Neural crest cell (in vitro differentiated cells): ENCODE measurements at places on chromosomes 13 and 19. TPM values are rescaled to one million over a fixed set of nuclear protein-coding genes. Genes with fewer than 3 reads are reported as not detected.

Gene CPAMD8
- 14.5 and 17.0 TPM in 2 replicates for total RNA-seq

Gene ZNF132
- total RNA-seq = 0.28 and 0.52 TPM in 2 replicates

Gene KPNA3
- 51.7 and 53.7 TPM in 2 replicates for total RNA-seq

Gene ZNF221
- total RNA-seq = 11.6 and 14.3 TPM in 2 replicates

DNA sequence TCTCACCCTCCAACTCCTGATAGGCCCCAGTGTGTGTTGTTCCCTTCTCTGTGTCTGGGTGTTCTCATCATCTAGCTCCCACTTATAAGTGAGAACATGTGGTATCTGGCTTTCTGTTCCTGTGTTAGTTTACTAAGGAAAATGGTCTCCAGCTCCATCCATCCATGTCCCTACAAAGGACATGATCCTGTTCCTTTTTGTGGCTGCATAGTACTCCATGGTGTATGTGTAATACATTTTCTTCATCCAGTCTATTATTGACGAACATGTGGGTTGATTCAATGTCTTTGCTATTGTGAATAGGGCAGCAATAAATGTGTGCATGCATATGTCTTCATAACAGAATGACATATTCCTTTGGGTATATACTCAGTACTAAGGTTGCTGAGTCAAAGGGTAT lies 1397.0 kb downstream of the UQCRFS1 start:
- no peaks in the 10 kb centered on the region for H3K27me3 ChIP-seq
- DNase-seq = no peak
- peaks cover 9% of the 10 kb centered on the region for H3K36me3 ChIP-seq
- H3K4me3 ChIP-seq = no peak overlapping the region

DNA sequence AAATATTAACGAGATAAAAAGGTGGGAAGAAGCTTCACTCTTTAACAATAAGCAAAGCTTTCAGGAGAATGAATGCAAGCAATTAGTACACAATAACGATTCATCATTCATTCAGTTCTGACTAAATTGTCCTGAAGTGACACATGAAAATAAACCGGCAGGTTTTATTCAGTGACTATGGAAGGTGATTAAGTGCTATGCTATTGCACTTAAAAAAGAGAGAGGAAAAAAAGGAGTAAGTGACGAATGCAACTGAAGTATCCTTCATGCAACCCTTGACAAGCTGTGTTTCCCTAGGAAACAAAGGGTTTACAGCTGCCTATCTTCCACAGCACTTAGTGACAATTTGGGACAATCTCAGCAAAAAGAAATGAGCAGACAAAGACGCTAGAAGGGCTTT lies 1.4 kb downstream of the LIG4 start:
- no peaks in the 10 kb centered on the region for H3K27me3 ChIP-seq
- H3K4me3 ChIP-seq = peak overlapping the region; percentile 81
- DNase-seq = no peak
- H3K4me1 ChIP-seq = peaks cover 24% of the 10 kb centered on the region
- peaks cover 18% of the 10 kb centered on the region for H3K36me3 ChIP-seq

DNA sequence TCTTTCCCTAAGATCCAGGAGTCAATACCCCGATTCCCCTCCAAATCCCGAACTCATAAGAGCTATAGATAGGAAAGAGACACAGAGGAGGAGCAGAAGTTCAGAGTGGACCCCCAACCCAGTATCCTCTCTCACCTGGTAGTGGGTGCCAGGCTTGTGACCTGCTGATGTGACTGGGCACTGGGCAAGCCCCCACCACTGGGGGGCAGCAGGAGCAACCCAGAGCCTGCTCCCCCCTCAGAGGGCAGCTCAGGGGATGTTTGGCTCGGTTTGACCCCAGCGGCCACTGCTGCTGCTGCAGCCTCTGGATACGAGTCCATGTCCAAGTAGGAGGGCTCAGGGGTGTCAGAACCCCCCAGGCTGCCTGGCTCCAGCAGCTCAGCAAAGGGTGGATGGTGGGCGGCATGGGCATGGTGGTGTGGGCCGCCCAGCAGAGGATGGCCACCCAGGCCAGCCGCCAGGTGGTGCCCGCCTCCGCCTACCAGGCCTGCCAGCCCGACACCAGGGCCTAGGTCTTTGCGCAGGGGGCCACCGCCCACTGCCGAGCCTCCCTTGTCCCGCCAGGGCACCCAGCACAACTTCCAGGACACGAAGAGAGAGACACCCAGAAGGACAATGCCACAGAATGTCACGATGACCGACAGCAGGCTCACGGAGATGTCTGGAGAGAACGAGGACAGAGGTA lies 7.4 kb downstream of the SYT3 start:
- H3K4me3 ChIP-seq = no peak overlapping the region
- H3K36me3 ChIP-seq = peaks cover 4% of the 10 kb centered on the region
- no peak for DNase-seq
- H3K4me1 ChIP-seq = no peaks in the 10 kb centered on the region
- no peak overlapping the region for H3K27ac ChIP-seq
